ENCODE measurements at places on chromosomes 12 and 14.

GRCh38 chr12:31900271-31900670, 58.9 kb upstream of the RESF1 start:
- no peak for DNase-seq

- no peak for DNase-seq
Observed at GRCh38 chr14:38777401-38777800, 325.6 kb downstream of the SEC23A start.

- no peak for DNase-seq
Observed at GRCh38 chr12:4482936-4483335, 37.3 kb upstream of the FGF6 start.

DNA sequence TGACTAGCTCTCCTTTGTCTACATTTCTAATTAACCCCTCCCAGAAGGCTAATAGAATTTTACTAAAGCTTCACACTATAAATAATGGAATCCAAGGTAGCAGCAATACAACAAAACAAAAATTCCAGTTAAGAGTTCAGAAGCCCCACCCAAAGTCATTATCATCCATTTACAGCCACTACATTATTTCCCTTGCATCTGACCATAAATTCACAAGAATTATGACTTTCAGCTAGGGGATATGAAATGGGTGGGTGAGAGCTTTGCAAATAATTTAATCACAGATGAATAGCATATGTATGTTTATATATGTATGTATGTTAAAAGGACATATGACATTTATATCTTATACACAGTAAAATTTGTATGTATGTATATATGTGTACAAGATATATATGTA, 65.3 kb upstream of the PTGDR start:
- no peak for DNase-seq

DNA sequence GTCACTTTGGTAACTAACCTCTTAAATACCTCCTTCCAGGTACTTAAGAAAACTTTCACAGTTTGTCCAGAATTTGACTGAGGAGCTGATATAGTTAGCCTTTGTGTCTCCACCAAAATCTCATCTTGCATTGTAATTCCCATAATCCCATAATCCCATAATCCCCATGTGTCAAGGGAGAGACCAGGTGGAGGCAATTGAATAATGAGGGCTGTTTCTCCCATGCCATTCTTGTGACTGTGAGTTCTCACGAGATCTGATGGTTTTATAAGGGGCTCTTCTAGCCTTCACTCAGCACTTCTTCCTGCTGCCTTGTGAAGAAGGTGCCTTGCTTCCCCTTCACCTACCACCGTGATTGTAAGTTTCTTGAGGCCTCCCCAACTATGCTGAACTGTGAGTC, 7.8 kb upstream of the NOVA1 start:
- no peak for DNase-seq

GRCh38 chr12:18926188-18926587, 188.3 kb downstream of the CAPZA3 start:
- no peak for DNase-seq

GRCh38 chr14:23183479-23183878, at the start of gene SLC7A8:
TSS of gene SLC7A8 (minus strand) at chr14:23183660. CDS start at chr14:23182914, 746 bp downstream.
- peak; percentile 63 for DNase-seq

DNA sequence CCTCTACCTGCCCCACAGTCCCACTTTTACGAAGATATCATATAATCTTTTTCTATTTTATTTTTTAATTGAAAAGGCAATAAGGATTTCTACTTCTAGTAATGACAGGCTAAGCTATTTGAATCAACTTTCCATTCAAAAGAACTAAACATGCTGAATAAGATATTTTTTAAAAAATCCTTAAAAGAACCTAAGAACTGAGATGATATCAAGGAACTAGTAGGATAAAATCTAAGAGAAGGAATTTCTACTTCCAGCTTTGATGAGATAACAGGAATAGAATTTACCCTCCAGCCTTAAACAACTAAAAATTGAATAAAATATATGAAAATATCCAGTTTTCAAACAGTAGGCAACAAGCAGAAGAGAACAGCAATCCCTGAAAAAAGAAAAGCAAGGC, 69.0 kb downstream of the TMEM116 start:
- no peak for DNase-seq

GRCh38 chr14:64225151-64225757, 68.9 kb downstream of the ESR2 start:
- no peak for DNase-seq

DNA sequence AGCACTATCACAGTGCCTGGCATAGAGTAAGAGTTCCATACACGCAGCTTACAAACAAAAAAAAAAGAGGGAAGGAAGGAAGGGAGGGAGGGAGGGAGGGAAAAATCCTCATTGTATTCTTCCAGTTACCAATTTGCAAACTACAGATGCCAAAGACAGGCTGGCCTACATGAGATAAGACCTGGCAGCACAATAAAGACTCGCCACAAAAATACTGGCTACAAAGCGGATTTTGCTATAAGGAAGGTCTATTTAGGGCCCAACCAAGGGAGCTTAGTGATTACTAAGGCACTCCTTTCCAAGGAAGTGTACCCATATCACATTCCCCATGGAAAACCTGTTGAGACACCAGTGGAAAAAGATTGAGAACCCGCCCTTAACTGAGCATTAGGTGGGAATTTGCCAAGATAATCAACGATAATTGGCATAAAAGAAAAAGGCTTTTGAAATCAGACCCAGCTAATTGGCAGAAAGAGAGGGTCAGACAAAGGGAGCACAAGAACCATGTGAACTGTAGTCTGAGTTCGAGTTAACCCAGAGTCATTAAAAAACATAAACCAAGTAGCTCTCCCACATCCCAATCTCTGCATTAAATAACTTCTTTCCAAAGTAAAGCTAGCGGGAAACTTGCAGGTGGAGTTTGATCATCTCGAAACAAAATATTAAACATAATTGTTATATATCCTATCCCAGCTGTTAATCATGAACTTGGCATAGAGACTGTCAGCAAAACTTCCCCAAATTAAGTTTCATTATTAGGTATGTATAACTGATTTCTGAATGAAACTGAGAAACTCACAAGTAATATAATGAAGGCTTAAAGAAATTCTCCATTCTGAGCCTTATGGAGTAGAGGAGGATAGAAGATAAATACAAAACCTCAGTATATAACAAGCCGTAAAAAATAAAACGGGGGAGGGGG, 50.1 kb downstream of the PHLDA1 start:
- DNase-seq, result no peak

GRCh38 chr12:69585189-69586062, at the start of gene CCT2:
TSS of gene CCT2 (plus strand) at chr12:69585459. CDS start at chr12:69585522, 63 bp downstream.
- peak; percentile 93 for DNase-seq

GRCh38 chr12:124295431-124296058, 652 bp downstream of the RFLNA start:
- no peak for DNase-seq

DNA sequence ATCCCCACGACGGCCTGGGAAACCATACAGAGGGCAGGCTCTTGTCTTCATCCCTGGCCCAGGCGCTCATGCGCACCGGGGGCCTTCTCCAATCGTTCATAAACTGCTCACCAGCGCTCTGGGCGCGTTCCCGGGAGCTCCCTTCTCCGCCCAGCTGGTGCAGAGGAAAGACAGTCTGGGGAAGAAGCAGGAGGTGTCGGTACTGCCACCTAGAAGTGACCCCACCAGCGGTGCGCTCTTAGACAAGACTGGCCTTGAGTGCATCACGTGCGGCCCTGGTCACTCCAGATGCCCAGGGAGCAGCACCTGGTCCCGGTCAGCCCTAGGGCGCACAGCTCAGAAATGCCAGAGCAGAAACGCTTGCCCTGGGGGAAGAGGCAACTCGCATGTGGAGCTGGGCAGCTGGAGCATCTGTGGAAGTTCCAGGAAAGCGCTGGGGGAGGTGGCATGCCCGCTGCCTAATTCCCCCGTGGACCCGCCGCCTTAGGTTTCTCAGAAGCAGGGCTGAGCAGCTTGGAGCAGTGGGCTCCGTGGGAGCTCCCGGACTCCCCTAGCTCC, 2.5 kb downstream of the GSC start:
- no peak for DNase-seq

- no peak for DNase-seq
Observed at GRCh38 chr14:99840774-99841305, 47.6 kb downstream of the EML1 start.

DNA sequence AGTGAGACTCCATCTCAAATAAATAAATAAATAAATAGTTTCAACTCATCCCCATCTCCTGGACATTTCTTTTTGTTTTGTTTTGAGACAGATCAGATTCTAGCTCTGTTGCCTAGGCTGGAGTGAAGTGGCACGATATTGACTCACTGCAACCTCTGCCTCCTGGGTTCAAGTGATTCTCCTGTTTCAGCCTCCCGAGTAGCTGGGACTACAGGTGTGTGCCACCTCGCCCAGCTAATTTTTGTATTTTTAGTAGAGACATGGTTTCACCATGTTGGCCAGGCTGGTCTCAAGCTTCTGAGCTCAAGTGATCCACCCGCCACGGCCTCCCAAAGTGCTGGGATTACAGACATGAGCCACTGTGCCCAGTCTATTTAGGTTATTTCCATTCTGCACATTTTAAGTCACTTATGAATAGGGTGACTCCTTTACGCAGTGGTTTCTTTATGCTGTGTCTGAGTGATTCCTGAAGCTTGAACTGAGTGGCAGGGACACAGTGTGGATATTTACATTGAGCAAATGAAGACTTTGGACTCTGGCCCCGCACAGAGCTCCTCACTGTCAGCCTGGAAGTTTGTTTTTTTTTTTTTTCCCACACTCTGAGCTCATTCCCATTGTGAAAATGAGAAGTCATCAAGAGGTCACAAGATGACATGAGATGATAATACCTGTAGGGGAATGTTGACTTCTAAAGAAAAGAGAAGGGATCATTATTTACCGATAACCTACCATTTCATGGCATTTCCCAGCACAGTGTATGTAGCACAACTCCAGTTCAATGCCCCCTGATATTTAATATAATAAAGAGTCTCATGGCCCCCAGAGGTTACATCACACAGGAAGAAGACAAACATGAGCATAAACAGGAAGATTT, 72.6 kb downstream of the TBX3 start:
- DNase-seq, result no peak

DNA sequence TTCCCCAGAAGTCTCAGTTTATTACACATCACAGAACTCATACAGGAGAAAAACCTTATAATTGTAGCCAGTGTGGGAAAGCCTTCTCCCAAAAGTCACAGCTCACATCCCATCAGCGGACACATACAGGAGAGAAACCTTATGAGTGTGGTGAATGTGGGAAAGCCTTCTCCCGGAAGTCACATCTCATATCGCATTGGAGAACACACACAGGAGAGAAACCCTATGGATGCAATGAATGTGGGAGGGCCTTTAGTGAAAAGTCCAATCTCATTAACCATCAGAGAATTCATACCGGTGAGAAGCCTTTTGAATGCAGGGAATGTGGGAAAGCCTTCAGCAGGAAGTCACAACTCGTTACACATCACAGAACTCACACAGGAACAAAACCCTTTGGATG, 20.1 kb downstream of the ZNF84 start:
- DNase-seq, result no peak

GRCh38 chr14:53151523-53152183, 1.5 kb downstream of the DDHD1 start:
- peak; percentile 30 for DNase-seq

GRCh38 chr14:73606271-73606670, 6.0 kb upstream of the ACOT6 start:
- DNase-seq, result no peak

DNA sequence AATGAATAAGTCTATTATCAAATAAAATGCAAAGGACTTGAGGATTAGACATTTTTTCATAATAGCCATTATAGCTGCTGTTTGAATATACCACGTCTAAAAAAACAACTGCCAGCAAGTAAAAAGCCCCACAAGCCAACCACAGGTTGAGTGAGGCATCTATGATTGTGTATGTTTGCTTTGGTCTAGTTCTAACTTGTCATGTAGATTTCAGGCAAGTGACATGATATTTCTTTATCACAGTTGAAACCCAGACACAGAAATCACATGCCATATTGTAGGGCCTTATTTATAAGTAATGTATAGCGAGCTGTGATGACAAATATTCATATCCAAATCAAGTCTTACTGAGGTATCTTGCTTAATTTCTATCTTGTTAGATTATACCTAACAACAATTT, 225.8 kb downstream of the EMP1 start:
- no peak for DNase-seq

- DNase-seq, result no peak
Observed at GRCh38 chr14:97298331-97298730, 501.1 kb downstream of the VRK1 start.

- DNase-seq, result no peak
Observed at GRCh38 chr12:100758083-100758482, 36.5 kb upstream of the ANO4 start.

- DNase-seq, result no peak
Observed at GRCh38 chr14:54837508-54838149, 65.0 kb downstream of the GCH1 start.

- DNase-seq, result no peak
Observed at GRCh38 chr14:93126111-93126510, 10.4 kb upstream of the ITPK1 start.

DNA sequence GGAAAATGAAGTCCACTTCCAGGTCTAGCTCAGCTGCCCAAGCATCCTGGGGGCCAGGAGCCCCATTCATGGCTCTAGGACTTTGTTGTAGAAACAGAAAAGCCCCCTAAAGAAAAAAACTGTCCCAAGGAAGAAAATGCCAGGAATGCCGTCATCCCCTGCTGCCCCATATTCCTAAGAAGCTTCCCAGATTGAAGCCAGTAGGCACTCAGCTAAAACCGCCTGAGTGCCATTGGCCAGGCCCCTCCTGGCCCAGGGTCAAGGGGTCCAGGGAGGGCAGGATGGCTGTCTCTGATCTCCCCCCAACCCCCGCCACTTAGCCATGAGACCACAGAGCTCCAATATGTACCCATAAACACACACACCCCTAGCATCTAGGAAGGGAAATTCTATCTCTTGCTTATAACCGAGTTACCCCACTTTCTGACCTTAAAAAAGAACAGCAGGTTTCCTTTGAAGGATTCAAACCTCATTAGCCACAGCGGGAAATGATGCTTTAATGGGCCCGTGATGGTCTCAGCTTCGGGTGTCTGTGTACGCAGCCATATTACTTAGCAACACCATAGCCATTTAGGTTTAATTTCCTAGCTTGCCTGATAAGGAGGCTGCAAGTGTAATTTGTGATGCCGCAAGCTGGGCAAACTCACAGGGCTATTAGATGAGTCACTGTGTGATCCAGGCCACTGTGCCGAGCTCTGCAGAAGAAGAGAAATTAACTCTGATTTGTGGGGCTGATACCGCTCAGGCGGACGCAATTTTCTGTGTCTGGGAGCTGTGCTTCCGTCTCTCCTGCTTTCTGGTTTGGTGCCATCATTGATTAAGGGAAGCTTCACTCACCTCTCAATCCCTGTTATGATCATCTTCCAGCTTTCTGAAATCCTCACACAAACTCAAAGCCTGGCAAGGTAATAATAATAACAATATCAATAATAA, 84.2 kb downstream of the GCH1 start:
- DNase-seq, result no peak

GRCh38 chr12:58395470-58395869, 454.1 kb downstream of the ATP23 start:
- no peak for DNase-seq

DNA sequence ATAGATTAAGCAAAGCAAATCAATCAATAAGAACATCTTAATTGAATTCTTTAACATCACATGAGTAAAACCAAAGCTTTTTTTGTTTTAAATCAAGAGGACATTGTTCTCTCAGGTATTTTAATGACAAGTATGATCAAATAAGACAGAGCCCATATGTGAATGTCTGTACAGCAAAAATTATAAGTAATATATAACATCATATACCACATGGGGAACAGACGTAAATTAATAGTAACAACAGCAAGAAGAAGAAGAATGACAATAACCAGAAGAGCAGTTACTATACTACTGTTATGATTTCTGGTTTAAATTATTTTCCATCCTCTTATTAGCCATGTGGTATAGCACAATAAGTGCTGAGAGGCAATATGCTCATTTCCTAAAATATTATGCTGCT, 335.5 kb downstream of the ADAMTS20 start:
- no peak for DNase-seq

Data from nucleus accumbens (tissue), 56 donors.